ENCODE measurements at places on chromosomes 13 and 19.
A peak's percentile ranks its signal among the peaks of the same experiment; 100 is the strongest.

DNA sequence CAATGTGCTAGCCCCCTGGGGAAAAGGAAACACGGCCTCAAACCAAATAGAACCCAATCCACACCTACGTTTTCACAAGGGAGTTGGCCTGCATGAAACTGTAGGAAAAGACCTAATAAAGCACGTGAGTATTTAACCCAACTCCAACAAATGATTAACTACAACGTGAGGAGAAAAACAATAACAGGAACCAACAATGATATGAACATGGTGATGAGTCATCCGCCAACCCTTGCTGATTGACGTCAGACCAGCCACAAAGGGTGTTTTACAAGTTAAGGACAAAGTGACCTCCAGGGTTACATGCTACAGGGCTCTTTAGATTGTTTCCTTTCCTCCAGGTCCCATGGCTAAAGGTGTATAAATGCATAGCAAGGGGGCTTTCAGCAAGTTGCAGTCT, 460.5 kb downstream of the COG6 start:
- peak; percentile 40 for DNase-seq

GRCh38 chr13:99868767-99869166, 102.8 kb downstream of the ZIC5 start:
- no peak for DNase-seq

DNA sequence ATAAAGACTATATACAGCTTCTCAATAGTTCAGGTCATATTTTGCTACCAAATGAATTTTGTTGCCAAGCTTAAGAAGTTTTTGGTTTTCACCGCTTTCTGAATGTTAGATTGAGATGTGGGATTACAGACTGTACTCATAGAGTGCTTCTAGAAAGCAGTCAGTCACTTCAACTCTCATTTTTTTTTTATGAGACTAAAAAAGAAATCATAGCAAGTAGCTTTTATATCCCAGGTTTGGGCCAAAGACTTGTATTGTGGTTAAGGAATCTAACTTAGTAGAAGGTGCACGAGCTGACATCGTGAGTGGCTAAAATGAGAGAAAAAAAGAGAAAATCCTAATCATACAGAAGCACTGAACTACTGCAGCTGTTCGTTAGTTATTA, 2.2 kb upstream of the USPL1 start:
- DNase-seq = no peak

- DNase-seq = no peak
These were observed 12.9 kb upstream of the LENG8 start for GRCh38 chr19:54436031-54436523.

DNA sequence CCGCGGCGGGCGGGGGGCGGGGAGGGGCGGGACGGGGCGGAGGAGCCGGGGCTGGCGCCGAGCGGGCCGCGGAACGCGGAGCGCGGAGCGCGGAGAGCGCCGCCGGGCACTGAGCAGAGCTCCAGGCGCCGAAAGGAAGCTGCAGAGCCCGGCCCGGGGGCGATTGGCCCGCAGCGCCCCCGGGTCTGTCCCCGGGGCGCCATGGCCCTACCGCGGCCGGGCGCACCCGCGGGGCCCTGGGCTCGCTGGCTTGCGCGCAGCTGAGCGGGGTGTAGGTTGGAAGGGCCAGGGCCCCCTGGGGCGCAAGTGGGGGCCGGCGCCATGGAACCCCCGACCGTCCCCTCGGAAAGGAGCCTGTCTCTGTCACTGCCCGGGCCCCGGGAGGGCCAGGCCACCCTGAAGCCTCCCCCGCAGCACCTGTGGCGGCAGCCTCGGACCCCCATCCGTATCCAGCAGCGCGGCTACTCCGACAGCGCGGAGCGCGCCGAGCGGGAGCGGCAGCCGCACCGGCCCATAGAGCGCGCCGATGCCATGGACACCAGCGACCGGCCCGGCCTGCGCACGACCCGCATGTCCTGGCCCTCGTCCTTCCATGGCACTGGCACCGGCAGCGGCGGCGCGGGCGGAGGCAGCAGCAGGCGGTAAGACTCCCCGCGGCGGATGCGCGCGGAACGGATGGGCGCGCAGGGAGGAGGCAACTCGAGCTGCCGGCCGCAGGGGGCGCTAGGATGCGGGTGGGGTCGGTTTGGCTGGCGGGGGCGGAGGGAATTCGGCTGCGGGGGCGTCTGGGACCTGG, at the start of gene PDE4A:
PDE4A (plus strand) TSS at position 95 of the 796 bp plus-strand sequence; CDS start at position 322, 227 bp downstream.
- DNase-seq = no peak
